ENCODE measurements at places on chromosomes 16 and 17.
A peak's percentile ranks its signal among the peaks of the same experiment; 100 is the strongest.

DNA sequence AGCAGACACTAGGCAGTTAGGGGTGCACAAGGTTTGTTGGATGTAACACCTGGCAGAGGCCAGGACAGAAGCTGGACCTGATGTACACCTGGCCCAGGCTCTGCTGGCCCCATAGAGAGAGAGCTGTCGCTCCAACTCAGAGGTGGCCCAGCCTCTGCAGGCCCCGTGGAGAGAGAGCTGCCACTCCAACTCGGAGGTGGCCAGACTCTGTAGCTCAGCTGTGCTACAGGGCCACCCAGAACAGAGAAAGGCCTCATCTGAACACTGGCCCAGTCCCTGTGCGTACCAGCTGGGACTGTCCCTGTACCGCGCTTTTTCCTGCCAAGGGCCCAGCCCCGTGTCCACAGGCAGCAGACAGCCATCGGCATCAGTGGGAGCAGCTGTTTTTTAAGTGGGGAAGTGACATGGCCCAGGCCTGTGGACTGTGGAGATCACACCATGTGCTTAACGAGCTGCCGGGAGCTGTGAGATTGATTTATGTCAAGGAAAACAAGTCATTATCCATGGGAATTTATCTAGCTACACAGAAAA is 176.4 kb upstream of the CHMP6 start:
- DNase-seq, result no peak

DNA sequence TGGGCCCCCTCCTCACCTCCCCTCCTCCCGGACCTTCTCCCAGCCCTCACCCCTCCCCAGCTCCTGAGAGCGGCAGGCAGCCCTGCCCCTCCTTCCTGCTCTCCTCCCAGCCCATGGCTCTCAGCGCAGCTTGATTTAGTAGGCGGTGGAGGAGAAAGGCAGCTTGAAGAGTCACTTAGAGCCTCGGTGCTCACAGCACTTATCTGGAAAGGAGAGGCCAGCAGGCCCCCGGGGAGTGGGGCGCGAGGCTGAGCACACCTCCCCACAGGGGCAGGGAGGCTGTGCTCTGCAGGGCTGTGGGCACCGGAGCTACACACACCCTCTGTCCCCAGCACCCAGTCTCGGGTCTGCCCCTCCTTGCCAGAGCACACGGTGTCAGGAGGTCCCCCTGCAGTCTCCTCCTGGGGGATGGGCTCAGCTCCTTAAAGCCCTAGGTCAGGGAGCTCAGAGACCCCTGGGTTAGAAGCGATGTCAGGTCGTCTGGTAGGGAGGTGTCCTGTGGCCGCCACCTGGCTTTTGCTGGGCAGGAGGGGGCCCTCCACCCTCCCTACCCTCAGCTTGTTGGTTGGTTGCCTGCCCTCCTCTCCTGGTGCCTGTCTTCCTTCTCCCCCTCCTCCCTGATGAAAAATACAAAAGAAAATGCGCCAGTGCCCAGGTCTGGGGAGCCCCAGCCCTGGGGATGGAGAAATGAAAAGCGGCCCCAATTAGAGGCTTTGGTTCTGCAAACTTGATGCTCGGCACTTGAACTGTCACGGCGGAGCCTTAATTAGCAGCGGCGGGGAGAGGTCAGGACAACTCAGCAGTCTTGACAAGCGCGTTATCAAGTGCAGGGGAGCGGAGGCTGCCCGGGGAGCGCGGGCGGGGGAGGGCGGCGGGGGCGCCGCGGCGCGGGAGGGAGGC is 151.1 kb upstream of the GSE1 start:
- no peak for DNase-seq

GRCh38 chr17:51046046-51046445 is 74.6 kb downstream of the SPAG9 start:
- DNase-seq, result no peak

GRCh38 chr17:68676856-68677255 is 75.7 kb upstream of the FAM20A start:
- DNase-seq, result no peak

GRCh38 chr17:81890447-81891302 is 711 bp downstream of the ALYREF start:
- no peak for DNase-seq

- peak; percentile 11 for DNase-seq
Measured at GRCh38 chr16:55370762-55371482, 46.9 kb downstream of the IRX6 start.

- DNase-seq, result no peak
Measured at GRCh38 chr17:80460429-80460834, 16.0 kb downstream of the NPTX1 start.

DNA sequence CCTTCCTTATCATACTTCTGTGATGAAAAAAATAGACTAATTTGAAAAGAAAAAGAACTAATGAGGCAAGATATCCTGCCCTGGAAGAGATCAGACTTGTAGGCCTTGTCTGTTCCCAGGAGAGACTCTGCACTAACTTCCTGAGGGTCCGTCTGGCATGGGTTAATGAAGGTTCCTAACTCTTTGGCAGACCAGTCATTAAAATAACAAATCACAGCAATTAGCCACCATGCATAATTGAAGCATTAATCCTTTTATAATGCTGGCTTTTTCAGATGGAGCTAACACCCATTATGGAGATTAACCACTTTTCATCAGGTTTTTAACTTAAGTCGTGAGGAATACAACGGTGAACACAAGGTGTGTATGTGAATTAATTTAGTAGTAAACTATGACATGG is 10.4 kb upstream of the KRT10 start:
- DNase-seq, result no peak

- no peak for DNase-seq
Measured at GRCh38 chr16:50244504-50245416, 21.6 kb upstream of the ADCY7 start.

GRCh38 chr16:82201926-82202325 is 31.9 kb upstream of the MPHOSPH6 start:
- no peak for DNase-seq

DNA sequence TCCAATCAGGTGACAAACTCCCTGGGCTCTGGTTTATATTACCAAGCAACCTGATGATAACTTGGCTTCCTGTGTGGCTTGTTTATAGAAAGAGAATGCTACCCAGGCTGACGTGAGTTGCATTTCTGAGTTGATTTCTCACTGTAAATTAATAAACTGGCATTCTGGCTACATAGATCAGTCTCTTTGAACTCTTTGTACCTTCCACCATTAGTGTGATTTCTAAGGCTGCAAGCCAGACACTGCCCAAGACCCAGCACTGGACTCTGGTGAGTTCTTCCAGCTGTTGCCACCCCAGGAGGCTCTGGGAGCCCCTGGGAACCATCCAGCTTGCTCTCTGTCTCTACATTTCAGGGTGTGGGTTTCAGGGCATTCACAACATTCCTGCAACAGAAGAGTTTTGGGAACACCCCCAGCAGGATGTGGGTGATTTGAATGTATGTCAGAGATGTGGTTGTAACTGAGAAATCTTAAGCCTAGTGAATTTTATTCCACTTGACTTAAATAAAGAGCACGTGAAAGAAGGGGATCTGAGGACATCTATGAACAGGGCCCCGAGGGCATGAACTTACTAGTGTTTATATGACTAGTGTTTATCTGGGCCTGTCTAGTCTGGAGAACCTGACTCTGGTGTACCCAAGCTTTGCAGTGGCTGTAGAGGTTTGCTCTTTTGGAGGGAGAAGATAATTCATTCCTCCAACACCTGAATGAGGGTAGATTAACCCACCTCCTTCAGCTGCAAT is 30.3 kb upstream of the LRRC37A start:
- peak; percentile 79 for DNase-seq

DNA sequence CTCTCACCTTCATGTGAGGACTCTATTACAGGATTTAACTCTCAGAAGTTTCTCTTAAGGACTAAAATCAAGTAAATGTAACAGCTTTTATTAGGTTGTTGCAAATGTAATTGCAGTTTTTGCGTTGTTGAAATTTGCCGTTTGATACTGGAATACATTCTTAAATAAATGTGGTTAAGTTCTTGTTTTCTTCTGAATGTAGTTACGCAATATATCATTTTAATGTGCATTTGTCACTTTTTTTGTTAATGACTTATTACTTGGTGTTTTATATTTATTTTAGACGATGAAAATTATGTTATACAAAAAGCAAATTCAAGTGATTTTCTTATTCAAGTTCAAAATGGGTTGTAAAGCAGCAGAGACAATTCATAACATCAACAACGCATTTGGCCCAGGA is 76.3 kb downstream of the TTC19 start:
- no peak for DNase-seq

- DNase-seq, result no peak
Measured at GRCh38 chr17:27569257-27569722, 61.7 kb upstream of the LGALS9 start.

GRCh38 chr17:924711-925475 is 54.7 kb downstream of the NXN start:
- no peak for DNase-seq

DNA sequence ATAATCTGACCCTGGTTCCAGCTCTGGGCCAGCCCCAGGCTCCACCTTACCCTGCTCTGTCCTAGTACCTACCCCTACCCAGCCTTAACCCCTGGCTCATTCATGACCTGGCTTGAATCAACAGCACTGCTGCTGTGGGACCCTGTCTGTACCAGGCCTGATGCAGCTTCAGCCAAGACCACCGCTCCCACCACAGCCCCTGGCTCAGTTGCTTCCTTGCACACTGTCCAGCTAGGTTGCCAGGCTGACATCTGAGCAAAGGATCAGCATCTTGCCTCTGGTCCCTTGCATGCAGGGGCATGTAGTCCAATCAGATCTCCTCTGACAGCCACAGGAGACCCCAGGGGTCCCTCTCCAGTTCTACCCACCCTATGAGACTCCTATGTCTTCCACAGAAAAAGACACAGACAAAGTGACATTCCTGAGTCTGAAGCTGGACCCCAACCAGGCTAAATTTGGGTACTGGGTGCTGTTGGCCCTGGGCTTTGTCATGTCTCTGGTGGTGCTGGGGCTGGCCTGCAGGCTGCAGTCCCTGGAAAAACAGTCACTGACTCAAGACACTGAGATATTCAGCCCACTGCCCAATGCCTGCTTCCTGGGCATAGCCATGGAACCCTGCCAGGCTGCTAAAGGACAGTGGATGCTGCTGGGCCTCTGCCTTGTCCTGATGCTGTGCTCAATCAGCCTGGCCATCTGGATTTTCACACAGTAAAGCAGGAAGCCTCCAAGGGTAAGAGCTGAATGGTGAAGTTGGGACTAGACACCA is 3.9 kb upstream of the KCNH6 start:
- no peak for DNase-seq

DNA sequence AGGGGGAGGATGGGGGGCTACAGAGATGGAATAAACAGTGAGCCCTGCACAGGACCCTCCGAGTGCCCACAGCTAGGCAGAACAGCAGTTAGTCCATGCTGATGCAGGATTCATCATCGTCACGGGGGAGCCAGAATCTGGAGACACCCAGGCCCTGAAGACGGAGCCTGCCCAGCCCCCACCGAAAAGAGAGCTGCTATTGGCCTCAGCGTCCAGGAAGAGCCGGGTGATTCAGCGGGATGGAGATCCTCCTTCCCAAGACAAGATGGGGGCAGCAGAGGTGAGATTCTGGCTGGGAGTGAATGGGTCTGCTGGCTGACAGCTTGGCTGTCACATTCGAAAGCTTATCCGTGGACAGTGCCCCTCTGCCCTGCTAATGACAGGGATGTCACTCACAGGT is 133.6 kb upstream of the CRHR1 start:
- no peak for DNase-seq

DNA sequence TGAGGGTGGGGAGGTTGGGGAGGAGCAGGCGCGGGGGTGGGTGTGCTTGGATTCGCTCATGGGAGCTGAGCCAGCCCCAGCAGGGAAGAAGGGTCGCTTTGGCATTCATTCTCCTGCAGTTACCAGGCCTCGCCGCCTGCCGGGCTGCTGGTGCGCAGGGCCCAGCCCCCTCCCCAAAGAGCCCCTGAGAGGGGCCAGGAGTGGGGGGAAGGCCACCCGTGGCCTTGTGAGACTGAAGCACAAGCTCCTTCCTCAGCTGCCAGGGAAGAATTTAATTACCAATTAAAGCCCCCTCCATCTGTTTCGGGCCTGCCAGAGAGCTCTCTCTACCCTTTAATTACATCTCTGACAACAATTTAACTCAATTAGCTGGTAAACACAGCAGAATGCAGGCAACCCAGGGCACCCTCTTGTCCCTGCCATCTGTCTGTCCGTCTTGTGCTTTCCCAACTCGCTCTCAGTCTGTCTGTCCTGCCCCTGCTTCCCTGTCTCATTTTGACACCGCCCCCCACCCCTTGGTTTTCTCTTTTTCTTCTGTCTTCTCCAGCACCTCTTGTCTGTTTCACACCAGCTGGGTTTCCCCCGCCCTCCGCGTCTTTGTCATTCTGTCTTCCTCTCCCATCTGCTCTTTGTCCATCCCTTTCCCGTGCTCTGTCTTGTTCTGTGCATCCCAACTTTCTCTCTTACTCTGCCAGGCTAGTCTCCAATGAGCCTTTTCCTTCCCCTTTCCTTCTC is 32.7 kb downstream of the CDK5RAP3 start:
- DNase-seq, result no peak

GRCh38 chr17:15973016-15973415 is 26.5 kb downstream of the ZSWIM7 start:
- DNase-seq, result no peak

- no peak for DNase-seq
Measured at GRCh38 chr17:66971264-66971663, 6.8 kb downstream of the CACNG4 start.

DNA sequence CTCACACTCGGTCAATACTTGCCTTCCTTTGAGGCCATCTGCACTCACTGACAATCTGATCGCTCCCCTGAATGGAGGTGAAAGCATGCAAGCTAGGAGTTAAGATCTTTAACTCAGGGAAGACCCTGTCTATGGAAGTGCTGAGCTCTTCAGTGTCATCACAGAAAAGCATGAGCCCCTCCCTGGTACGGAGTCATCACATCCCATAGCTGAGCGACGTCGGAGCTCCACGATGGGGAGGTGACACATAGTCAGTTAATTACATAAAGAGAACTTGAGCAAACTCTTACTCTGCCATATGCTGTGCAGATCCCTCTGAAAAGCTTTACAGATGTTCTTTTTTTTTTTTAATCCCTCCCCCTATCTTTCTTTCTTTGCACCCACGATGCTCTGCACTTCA is 463.2 kb downstream of the WWOX start:
- DNase-seq, result no peak

- no peak for DNase-seq
Measured at GRCh38 chr16:48629016-48629415, 19.0 kb upstream of the N4BP1 start.

DNA sequence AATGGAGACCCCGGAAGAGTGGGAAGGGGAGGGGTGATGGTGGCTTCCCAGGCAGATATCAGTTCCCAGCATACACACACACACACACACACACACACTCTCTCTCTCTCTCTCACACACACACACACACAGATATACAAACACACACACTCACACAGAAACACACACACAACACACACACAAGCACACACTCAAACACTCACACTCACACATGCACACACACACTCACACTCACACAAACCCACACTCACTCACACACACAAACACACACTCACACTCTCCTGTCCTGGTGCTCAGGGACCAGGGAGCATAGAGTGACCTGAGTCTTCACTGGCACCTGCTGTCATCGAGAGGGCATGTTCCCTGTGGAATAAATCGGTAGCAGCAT is 5.6 kb downstream of the CA4 start:
- no peak for DNase-seq

Data from HTR-8/SVneo (cell line).